ENCODE measurements at places on chromosomes 11 and 22. TPM values are rescaled to one million over a fixed set of nuclear protein-coding genes. Genes with fewer than 3 reads are reported as not detected.

DNA sequence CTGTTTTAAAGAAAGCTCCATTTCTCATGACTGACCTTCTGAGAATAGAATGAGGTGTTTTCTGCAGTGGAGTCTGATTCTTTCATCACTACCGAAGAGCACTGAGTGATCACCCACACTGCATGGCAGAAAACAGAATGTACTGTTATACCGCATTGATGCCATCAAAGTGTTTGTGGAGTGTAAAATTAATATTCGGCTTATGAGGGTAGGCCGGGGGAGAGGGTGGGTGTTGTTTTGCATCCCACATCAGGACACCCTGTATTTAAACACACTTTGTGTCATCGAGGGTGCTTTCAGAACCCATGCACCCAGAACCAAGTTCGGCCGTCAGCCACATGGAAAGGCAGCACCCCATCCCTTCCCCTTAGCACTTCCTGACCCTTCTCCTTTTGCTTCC, 41.3 kb upstream of the ETS1 start:
- DNase-seq = no peak

DNA sequence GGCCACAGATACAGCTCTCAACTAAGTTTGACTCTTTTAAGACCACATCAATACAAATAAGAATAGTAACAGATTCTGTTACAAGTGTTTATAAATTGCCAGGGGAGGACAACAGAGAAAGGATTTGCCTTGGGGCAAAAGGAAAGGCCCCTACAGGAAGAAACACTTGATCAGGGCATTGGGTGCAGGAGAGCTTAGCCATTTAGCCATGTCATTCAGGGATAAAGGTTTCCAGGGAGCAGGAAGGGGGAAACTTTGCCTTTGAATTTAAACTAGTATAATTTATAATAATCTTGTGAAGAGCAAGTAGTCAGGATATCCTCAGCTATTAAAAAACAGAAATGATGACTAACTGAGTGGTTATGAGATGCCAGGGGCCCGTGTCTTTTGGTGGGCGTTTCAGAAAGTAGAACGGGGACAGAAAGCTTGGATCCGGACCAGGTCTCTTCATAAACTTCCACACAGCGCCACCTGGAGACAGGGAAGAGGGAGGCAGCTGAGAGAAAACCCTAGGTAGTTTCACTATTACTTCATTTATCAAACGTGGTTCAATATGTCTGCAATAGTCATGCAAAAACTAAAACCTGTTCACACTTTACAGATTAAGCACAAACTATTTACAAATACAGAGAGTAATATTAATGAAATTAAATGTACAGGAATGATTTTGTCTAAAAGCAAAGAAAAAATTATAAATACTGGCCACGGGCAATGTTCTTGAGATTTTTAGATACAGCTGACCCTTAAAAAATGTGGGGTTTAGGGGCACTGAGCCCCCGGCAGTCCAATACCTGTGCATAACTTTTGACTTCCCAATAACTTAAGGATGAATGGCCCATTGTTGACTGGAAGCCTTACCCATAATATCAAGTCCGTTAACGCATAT, 11.0 kb upstream of the SLC5A4 start:
- DNase-seq = no peak

DNA sequence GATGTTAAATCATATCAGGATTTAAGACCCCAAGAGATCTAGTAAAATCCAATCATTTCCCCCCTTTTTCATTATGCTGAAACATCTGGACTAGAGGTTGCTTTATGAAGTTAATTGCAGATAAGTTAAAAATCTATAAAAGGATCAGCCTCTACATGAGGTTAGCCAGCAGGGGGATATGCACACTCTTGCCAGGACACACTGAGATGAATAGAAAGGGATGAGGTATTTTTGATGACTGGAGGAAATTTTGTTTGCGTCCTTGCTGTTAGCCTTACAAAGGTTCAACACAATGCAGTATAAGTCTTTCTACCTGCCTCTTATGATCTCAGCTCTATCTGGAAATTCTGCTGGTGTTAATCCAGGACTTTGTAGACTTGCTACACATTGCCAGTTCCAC, 1034.3 kb downstream of the LRRC4C start:
- no peak for DNase-seq

DNA sequence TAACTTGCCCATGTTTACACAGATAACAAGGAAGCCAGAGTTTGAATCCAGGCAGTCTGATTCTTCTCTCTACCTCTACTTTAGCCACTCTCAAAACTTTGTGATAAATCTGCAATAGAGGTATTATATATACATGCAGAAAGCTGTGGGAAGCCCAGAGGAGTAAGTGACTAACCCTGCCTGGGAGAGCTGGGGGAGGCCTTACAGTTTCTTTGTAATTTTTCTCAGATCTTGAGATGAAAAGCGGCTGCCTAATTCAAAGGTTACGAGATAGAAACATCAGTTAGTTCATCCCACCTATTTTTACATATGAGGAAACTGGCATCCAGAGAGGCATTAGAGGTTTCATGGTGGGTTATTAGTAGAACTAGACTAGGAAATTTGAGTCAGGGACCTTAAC, 4.9 kb downstream of the STIM1 start:
- no peak for DNase-seq

DNA sequence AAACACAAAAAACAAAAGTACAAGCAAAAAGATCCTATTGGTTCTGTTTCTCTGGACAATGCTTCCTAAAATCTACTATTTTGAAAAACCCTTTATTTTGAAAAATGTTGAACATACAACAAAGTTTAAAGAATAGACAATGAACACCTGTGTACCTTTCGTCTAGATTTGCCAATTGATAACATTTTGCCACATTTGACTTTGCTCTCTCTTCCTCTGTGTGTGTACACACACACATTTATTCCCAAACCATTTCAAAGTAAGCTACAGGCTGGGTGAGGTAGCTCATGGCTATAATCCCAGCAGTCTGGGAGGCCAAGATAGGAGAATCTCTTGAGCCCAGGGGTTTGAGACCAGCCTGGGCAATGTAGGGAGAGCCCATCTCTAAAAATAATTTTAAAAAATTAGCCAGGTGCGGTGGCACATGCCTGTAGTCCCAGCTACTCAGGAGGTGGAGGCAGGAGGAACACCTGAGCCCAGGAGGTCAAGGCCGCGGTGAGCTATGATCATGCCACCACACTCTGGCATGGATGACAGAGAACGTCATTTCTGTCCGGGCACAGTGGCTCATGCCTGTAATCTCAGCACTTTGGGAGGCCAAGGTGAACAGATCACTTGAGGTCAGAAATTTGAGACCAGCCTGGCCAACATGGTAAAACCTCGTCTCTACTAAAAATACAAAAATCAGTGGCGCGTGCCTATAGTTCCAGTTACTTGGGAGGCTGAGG, 5.3 kb upstream of the PSMC3 start:
- no peak for DNase-seq

DNA sequence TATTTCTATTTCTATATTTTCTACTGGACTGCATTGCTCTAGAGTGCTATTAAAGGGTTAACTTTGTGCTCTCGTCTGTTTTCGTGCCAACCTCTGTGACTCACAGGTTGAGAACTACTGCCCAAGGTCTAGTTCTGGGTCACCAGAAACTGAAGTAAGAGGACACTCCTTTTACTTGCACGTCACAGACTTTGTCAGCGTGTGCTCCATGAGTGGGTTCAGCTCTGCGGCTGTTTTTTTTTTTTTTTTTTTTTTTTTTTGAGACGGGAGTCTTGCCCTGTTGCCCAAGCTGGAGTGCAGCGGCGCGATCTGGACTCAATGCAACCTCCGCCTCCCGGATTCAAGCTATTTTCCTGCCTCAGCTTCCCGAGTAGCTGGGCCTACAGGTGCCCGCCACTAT, 49.8 kb downstream of the CLMP start:
- no peak for DNase-seq

DNA sequence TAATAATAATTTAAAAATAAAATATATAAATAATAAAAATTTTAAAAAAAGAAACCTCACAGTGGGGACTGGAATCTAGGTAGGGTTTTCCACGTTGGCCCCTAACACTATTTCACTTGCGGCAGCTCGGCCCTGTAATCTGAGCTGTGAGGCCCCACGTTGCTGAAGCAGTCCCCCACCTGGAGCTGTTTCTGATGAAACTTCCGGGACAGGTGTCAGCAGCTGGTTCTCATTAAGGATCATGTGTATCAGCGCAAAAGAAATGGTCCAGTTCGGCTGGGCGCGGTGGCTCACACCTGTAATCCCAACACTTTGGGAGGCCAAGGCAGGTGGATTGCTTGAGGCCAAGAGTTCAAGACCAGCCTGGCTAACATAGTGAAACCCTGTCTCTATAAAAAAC, 17.3 kb downstream of the RHOD start:
- DNase-seq = no peak

- no peak for DNase-seq
These were observed 27.9 kb downstream of the RPL3 start for GRCh38 chr22:39291523-39291922.

DNA sequence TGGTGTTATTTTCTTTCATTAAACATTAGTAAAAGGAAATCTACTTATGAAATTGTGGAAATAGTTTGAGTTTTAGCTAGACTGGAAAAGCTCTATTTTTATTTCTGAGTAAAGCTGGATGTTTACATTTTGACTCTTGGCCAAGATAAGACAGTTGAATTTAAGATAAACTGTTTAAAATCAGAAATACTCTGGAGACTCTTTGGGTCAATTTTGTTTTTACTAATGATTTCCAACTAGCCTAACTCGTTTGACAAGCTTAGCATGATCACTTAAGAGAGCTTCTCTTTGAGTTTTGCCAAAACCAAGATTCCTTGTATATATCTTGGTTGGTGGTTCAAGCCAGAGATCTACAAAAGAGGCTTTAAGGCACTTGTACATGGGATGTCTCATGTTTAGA, 724.8 kb upstream of the LUZP2 start:
- no peak for DNase-seq

GRCh38 chr11:75453916-75454655, 21.1 kb upstream of the KLHL35 start:
- DNase-seq = no peak

DNA sequence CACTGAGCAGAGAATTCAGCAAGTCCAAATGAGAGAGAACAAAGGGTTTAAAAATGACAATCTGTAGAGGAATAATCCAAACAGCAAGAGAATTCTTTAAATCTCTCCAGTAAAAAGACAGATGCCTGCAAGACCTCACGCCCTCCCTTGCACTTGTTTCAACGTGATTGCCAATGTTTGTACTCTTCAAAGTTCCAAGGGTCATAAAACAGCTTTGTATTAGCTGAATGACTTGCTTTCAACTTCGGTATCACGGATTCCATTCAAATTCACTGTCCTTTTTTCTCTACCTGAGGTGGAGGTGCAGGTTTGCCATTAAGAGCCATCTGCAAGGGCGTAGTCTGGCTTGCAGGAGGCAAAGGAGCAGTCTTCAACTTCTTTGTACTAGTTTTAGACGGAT, 41.1 kb upstream of the CHRNA10 start:
- DNase-seq = no peak

- DNase-seq = peak; percentile 65
These were observed 26.4 kb downstream of the LRFN4 start for GRCh38 chr11:66883016-66883965.

DNA sequence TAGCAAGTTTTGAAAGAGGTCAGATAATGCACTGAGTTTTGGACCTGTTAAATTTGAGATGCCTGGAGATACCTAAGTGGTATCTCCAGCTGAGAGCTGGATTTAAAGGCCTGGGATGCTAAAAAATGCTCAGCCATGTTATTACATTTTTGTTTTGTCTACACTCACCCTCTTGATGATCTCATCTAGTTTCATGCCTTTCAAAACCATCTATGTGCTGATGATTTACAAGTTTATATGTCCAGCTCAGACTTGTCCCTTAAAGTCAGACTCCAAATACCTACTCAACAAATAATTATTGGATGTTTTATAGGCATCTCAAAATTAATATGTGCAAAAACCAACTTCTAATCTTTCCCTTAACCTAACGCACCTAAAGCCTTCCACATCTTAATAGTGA, 103.6 kb upstream of the OR9G4 start:
- no peak for DNase-seq

DNA sequence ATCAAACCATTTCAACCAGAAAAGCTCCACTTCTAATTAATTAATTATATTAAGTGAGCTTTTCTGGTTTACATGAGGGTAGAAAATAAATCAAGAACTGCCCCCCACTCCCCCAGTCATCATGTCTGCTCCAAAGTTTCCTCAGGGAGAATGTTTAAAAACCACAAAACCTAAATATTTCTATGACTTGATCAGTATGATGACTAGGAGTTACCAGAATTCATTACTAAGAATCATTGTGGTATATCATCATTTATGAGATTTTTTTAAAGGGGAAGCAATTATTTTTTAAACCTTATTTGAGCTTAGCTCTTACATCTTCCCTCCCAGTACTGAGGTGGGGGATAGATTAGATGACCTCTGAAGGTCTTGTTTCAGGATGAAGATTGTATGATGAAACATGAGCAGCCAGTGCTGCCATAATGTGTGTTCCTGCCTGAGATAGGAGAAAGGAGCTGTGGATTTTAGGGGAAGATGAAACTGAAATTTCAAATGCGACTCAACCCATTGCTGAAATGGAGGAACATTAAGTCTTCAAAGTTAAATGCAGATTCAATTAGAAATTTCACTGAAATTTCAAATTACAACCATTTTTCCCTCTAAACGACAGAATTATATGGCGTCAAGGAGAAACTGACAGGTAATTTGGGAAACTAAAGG, 401.3 kb upstream of the CADM1 start:
- DNase-seq = no peak

DNA sequence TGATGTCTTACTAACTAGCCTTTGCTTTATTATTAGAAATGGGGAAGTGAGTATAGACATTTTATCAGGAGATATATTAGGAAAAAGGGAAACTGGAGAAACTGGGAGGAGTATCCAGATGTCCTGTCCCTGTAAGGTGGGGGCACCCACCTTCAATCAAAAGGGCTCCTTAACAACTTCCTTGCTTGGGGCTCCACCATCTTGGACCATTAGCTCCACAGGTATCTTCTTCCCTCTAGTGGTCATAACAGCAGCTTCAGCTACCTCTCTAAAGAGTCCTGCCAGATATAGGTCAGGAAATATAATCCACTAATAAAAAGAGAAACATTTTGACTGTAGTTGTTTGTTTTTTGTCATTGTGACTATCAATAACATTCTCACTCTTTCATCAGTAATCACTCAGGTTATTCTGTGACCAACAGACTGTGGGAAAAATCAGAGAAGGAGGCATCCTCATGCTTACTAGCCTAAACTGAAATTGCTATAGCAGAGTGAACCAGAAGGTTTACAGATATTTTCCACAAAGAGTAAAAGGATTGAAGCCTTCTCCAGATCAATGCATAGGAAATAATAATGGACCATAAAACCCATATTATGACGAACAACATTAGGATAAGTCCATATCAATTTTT, 10.4 kb downstream of the OR51B4 start:
- DNase-seq = no peak

DNA sequence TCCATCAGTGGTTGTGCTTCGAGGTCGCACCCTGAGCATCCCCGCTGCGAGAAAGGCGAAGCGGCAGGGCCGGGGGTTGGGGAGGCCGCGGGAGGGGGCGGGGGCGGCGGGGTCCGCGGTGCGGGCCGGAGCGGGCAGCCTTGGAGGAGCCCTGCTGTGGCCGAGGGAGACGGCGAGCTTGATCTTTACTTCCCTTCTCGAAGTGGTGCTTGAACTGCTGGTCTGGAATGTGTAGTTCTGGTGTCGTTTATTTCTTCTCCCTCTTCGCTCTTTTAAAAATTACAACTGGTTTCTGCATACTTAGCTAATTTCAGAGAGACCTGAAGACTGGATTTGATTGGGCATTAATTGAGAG, 1.1 kb downstream of the APLP2 start:
- DNase-seq = peak; percentile 73

Gene SMTN
- 33.8 TPM for total RNA-seq

Gene ISX
- total RNA-seq = not detected

Gene HORMAD2
- total RNA-seq = not detected

Gene P2RY6
- total RNA-seq = 3.1 TPM

Gene GLYAT
- not detected for total RNA-seq

Gene ANGPTL5
- total RNA-seq = not detected

Gene P2RX6
- total RNA-seq = 22.0 TPM

Gene HMOX1
- 75.1 TPM for total RNA-seq
